GM12878 (cell line): ENCODE measurements at places on chromosomes 3 and 15. TPM values are rescaled to one million over a fixed set of nuclear protein-coding genes. Genes with fewer than 3 reads are reported as not detected.

DNA sequence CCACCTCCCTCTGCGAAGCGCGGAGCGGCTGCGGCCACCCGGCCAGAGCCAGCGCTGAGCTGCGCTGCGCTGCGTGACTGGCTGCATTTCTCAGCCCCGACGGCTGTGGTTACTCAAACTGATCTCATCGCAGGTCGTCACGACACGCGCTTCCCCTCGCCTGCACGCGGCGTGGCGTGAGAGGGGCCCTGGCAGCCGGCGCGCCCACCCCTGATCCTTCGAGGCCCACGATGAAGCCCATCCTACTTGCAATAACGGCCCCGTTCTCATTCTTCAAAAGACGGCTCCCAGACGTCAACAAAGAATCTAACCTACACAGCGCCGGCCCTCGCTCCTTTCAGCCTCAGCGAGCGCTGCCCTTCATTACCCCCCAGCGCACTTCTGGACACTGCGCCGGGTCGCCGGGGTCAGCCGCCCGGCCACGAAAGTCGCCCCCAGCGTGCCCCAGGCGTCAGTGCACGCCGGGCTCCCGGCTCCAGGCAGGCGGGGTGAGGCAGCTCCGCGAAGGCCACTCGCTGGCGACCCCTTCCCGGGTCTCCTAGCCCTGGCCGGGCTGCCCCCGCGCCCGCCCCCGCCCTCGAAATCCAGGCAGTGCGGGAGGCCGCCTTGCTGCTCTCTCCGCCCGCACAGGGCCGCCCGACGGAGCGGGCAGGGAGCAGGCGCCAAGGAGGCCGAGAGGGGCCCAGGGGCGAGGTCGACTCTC lies 9.9 kb upstream of the LEKR1 start:
- H3K36me3 ChIP-seq = no peaks in the 10 kb centered on the region
- peak overlapping the region; percentile 85 for H3K4me3 ChIP-seq
- peaks cover 27% of the 10 kb centered on the region for H3K4me1 ChIP-seq
- DNase-seq = no peak
- no peaks in the 10 kb centered on the region for H3K27me3 ChIP-seq

DNA sequence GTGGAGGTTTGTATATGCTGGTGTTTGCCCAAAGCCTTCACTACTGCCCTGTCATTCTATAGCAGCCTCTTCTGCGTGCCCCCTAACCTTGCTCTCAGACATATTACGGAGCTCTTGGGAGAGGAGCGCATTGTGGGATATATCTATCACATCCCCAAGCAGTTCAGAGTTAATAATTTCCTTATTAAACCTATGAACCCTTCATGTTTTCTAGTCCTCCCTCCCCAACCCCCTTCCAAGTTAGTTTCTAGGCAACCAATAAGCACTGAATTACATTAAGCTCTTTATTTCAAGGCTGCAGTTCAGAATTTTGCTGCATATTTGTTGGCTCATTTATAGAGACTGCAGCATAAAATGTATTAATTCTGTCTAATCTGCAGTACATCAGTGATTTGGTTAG lies 57.3 kb upstream of the GRM7 start:
- H3K4me1 ChIP-seq = no peaks in the 10 kb centered on the region
- no peak for DNase-seq
- no peaks in the 10 kb centered on the region for H3K27me3 ChIP-seq
- no peaks in the 10 kb centered on the region for H3K36me3 ChIP-seq
- H3K4me3 ChIP-seq = no peak overlapping the region
- no peak overlapping the region for H3K27ac ChIP-seq

DNA sequence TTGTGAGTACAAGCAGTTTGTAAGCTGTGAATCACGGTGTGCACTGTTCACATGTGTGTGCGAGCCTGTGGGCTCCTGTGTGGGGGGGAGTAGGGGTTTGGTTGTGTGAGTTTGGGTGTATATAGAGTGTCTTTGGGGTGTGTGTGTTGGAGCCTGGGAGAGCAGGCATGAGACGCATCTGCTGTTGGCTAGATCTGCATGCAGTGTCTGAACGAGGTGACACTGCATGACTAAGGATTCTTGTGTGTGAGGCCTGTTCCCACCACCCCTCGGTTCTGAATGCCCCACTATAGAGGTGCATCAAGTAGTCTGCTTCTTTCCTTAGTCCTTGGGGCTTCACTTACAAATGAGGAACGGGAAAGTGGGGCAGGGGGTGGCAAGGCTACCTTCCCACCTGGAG lies 68.4 kb downstream of the MAGEF1 start:
- no peak overlapping the region for H3K27ac ChIP-seq
- H3K4me3 ChIP-seq = no peak overlapping the region
- no peaks in the 10 kb centered on the region for H3K36me3 ChIP-seq
- DNase-seq = no peak
- no peaks in the 10 kb centered on the region for H3K4me1 ChIP-seq

The CCDC9B gene
- total RNA-seq = 0.08 and 0.19 TPM in 2 replicates

- no peaks in the 10 kb centered on the region for H3K36me3 ChIP-seq
- no peak for DNase-seq
- H3K4me3 ChIP-seq = no peak overlapping the region
- H3K4me1 ChIP-seq = no peaks in the 10 kb centered on the region
These were observed 197.1 kb upstream of the KBTBD8 start for GRCh38 chr3:66800941-66801545.

GRCh38 chr3:116005404-116005803 lies 382.1 kb downstream of the GAP43 start:
- H3K36me3 ChIP-seq = no peaks in the 10 kb centered on the region
- peaks cover 5% of the 10 kb centered on the region; the same call in 1 of the 2 replicates for H3K4me1 ChIP-seq
- H3K27ac ChIP-seq = no peak overlapping the region
- H3K27me3 ChIP-seq = no peaks in the 10 kb centered on the region

DNA sequence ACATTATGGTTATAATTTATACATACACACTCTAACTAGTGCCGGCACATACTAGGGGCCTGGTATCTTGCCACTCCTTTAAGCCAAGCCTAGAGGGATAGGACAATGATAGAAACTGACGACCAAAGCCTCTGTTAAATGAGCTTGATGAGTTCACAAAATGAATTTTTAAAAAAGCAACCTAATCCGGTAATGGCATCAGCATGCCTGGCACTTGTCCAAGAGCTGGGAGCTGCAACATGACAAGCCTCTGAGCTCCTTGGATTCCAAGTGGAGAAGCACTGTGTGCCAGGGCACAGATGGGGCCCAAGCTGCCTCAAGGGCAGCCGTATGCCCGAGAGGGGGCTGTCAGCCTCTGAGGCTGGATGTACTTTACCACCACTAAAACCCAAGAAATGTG lies 9.7 kb downstream of the ETV5 start:
- no peaks in the 10 kb centered on the region for H3K36me3 ChIP-seq
- H3K4me1 ChIP-seq = no peaks in the 10 kb centered on the region; the same call in 1 of the 2 replicates
- peaks cover 2% of the 10 kb centered on the region; the same call in 1 of the 2 replicates for H3K27me3 ChIP-seq
- no peak overlapping the region for H3K4me3 ChIP-seq
- no peak for DNase-seq
- H3K27ac ChIP-seq = no peak overlapping the region

The GASK1A gene
- total RNA-seq = 0.18 TPM in 1 of 2 replicates, not detected in the other

DNA sequence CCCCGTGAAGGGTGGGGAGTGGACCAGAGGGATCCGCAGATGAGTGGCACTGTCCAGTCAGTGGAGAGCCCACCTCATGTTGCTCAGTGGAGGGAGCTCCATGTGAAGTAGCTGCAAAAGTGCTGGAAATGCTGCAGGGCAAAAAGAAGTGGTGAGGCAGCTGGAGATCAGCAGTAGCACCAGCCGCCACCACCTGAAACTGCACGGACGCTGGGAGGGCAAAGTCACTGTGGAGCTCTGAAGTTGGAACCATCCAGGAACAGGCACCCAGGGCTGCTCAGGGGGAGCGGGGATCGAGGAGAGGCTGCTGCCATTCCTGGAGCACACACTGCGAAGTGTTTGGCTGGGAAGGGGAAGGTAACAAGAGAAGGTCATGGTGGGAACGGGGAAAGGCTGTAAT lies 6.4 kb upstream of the ALDH1L1 start:
- no peaks in the 10 kb centered on the region for H3K27me3 ChIP-seq
- no peaks in the 10 kb centered on the region for H3K36me3 ChIP-seq
- no peak overlapping the region for H3K27ac ChIP-seq
- H3K4me1 ChIP-seq = no peaks in the 10 kb centered on the region
- DNase-seq = no peak

- no peak overlapping the region for H3K4me3 ChIP-seq
- no peak overlapping the region for H3K27ac ChIP-seq
- no peaks in the 10 kb centered on the region for H3K27me3 ChIP-seq
- H3K4me1 ChIP-seq = peaks cover 7% of the 10 kb centered on the region; the same call in 1 of the 2 replicates
These were observed 9.1 kb downstream of the GHRL start for GRCh38 chr3:10283638-10284037.

DNA sequence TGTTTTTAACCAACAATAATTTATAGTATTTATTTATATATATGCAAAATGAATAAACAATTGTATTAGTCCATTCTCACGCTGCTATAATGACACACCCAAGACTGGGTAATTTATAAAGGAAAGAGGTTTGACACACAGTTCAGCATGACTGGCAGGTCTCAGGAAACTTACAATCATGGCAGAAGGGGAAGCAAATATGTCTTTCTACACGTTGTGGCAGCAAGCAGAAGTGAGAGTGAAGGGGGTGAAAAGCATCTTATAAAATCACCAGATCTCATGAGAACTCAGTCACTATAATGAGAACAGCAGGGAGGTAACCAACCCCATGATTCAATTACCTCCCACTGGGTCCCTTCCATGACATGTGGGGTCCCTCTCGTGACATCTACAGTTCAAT lies 162.8 kb upstream of the SLITRK3 start:
- no peaks in the 10 kb centered on the region for H3K36me3 ChIP-seq
- no peaks in the 10 kb centered on the region for H3K4me1 ChIP-seq
- no peak overlapping the region for H3K4me3 ChIP-seq

DNA sequence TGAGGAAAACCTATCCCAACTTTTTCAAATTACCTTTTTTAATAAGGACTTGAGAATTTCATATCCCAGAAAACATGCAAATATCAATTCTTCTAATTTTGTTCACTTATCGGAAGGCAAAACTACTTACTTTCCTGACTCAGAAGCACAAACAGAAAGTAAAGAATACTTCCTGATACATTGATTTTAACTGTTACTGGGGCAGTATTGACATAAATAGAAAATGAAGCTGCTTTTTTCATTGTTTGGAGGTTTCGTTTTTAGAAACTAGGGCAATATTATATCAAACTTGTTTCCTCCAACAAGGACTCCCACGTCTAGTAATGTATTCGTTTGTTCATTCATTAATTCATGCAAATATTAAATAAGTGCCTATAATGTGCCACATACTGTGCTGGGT lies 19.1 kb downstream of the PAQR9 start:
- H3K4me1 ChIP-seq = no peaks in the 10 kb centered on the region; the same call in none of the 2 replicates
- H3K36me3 ChIP-seq = no peaks in the 10 kb centered on the region
- DNase-seq = no peak
- no peaks in the 10 kb centered on the region for H3K27me3 ChIP-seq
- peak overlapping the region; percentile 9; the same call in 1 of the 2 replicates for H3K27ac ChIP-seq

The PLA1A gene
- total RNA-seq = 3.8 and 4.4 TPM in 2 replicates

- no peak overlapping the region for H3K27ac ChIP-seq
- no peak overlapping the region for H3K4me3 ChIP-seq
- H3K4me1 ChIP-seq = no peaks in the 10 kb centered on the region
- no peaks in the 10 kb centered on the region for H3K27me3 ChIP-seq
- H3K36me3 ChIP-seq = no peaks in the 10 kb centered on the region
- no peak for DNase-seq
These were observed 65.8 kb downstream of the CTNNB1 start for GRCh38 chr3:41265011-41265545.

GRCh38 chr3:87778876-87779275 lies 279.9 kb downstream of the CGGBP1 start:
- no peaks in the 10 kb centered on the region for H3K27me3 ChIP-seq
- no peak overlapping the region for H3K4me3 ChIP-seq
- DNase-seq = no peak
- H3K27ac ChIP-seq = no peak overlapping the region
- no peaks in the 10 kb centered on the region for H3K36me3 ChIP-seq

GRCh38 chr3:127015282-127016042 lies 32.5 kb downstream of the PLXNA1 start:
- H3K27me3 ChIP-seq = no peaks in the 10 kb centered on the region
- peaks cover 15% of the 10 kb centered on the region for H3K36me3 ChIP-seq
- DNase-seq = peak; percentile 44
- peak overlapping the region; percentile 11; the same call in 1 of the 2 replicates for H3K27ac ChIP-seq
- H3K4me3 ChIP-seq = no peak overlapping the region

GRCh38 chr15:96037584-96037983 lies 292.9 kb upstream of the NR2F2 start:
- H3K27me3 ChIP-seq = no peaks in the 10 kb centered on the region
- peaks cover 37% of the 10 kb centered on the region for H3K4me1 ChIP-seq
- no peaks in the 10 kb centered on the region for H3K36me3 ChIP-seq
- no peak overlapping the region for H3K4me3 ChIP-seq

DNA sequence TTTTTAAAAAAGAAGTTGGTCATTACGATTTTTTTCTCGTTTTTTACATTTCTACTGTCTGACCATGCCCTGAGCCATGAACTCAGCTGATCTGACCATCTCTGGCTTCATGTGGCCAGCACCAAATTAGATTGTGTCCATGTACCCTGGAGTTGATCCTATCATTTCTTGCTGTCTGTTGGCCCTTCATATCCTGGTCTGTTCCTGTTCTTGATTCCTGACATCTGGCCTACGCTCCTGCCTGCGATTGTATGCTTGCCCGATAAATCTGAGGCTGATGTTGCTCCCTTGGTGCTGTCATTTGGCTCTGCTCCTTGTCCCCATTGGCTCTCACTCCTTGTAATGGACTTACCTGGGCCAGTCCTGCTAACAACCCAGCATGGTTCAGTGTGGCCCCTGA lies 89.8 kb upstream of the IGSF10 start:
- no peaks in the 10 kb centered on the region for H3K36me3 ChIP-seq
- no peaks in the 10 kb centered on the region for H3K4me1 ChIP-seq
- no peak for DNase-seq
- H3K27ac ChIP-seq = no peak overlapping the region
- H3K27me3 ChIP-seq = no peaks in the 10 kb centered on the region
- no peak overlapping the region for H3K4me3 ChIP-seq

DNA sequence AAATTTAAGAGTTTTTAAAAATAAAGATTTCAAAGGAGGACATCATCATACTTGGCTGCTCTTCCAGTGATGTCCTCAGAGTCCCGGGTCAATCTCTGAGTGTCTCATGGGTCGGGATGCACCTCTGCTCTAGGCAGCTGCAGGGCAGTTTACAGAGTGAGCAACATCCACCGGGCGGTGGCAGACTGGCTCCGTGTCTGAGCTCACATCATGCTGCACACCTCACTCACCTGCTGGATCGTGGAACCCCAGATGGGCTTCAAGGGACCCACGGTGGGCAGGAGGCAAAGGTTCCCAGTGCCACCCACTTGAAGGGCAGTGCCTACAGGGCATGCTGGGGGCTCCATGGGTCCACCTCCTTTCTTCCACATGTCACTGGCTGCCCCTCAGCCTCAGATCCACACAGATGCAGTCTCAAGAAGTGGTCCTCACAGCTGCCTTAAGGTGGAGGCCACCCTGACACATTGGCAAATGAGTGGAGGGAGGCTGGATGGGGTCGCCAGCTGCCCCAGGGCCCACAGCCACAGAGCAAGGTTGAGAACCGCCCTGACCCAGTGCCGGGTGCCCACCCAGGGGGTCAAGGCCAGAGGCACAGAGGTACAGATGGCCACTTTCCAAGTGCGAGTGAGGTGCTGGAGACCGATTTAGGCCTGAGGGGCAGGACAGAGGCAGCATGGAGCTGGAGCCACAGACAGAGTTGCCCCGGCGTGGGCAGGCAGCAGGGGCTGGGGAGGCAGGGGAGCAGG lies 25.2 kb downstream of the CYFIP1 start:
- H3K4me1 ChIP-seq = peaks cover 18% of the 10 kb centered on the region
- H3K4me3 ChIP-seq = no peak overlapping the region
- no peak overlapping the region for H3K27ac ChIP-seq
- H3K36me3 ChIP-seq = no peaks in the 10 kb centered on the region
